Activated T-cell treated with anti-CD3 and anti-CD28 coated beads for 4 hours (primary cell): ENCODE measurements at places on chromosomes 13 and 19.

GRCh38 chr19:15028490-15028889 lies 20.8 kb upstream of the CASP14 start:
- DNase-seq = no peak

DNA sequence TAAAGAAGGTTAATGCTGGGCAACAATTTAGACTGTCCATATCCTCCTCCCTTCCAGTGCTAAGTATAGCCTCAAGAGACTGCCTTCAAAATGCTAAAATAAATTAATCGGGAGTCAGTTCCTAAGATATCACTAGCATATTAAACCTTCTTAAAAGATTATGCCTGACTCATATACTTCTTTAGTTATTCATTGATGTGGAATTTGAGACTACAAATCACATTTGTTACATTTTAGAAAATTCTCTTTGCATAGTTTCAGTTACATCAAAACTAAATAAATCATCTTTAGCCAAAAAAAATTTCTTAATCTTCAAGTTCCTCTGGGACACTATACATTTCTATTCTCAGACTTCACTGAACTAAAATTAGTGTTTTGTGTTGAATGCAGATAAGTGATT lies 769.1 kb downstream of the PCDH9 start:
- no peak for DNase-seq

DNA sequence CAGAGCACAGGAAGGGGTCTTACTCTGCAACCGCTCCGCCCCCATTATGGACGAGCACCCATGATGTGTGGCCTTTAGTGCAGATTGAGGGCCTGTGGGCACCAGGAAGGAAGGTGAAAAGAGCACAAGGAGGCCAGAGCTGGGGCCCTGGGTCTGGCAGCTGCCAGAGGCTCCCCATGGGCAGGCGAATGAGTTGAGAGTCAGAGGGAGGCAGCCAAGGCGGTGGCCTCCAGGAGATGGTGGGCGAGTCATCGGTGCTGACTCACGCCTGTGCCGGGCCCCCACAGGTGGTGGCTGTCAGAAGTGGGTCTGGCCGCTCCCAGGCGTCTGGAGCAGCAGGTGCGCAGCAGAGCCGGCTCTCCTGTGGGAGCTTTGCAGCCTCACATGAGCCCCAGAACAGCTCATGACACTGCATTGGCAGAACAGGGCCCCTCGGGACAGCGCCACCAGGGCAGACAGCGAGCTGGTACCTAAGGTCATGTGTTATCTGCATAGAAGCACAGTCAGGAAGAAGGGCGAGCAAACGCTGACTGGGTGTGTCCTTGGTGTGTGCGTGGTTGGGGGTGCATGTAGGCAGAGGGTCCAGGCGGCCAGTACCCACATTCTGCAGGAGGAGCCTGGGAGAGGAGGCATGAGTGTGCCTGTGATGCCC lies 68.8 kb downstream of the CHST8 start:
- no peak for DNase-seq

DNA sequence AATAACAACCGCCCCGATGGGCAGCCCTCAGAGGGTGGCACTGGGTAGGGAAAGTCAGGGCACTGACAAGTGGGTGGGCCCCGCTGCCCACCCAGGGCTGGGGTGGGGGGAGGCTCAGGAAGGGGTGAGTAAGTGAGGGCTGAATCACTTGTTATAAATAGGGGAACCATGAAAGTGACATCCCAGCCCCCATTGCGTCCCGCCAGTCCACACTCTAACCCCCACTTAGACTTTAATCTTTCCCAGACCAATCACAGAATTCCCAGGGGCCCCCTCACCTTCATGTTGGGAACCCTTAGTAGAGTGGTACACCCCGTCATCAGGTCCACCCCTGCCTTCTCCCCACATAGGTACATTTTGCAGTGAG lies 37.0 kb upstream of the NANOS3 start:
- DNase-seq = peak; percentile 60

GRCh38 chr19:5147978-5148793 lies 179.3 kb downstream of the KDM4B start:
- DNase-seq = no peak

DNA sequence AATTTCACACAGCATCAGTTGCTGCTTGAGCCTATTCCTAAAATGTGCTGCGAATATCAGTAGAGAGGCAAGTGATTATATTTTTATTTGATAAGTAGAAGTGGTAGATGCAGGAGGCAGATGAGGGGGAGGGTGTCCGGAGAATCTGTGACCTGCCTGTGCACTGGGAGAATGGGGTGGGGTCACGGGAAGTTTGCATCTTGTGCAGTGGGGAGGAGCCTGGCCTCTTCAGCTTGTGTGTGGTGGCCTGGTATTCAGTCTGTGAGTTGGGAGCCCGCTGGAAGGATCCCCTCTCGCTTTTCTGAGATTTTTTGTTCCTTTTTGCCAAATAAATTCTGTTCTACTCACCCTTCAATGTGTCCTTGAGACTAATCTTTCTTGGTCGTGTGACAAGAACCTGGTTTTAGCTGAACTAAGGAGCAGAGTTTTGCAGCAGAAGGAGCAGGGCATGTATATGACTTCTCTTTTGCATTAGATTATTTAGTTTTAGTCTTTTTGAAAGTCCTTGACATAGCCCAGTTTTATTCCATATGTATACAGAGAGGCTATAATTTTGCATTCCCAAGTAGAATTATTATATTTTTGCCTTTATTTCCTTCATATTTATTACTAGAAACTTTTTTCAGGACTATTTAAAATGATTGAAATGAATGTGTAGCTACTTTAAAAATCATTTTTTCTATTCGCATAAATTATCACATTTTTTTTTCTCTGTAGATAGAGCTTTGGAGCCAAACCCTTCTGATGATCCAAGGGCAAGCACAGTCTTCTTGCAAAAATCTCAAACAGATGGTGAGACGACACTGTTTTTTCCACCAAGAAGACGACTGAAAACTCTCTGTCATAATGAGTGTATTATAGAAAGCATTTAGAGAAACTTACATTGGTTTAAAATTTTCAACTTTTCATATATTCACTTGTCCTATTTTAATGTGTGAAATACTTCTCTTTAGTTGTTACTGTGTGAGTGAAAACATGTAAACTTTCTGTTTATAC lies 1257.2 kb downstream of the UQCRFS1 start:
- DNase-seq = no peak

- no peak for DNase-seq
Observed at GRCh38 chr13:59043016-59043415, 1120.7 kb downstream of the DIAPH3 start.

DNA sequence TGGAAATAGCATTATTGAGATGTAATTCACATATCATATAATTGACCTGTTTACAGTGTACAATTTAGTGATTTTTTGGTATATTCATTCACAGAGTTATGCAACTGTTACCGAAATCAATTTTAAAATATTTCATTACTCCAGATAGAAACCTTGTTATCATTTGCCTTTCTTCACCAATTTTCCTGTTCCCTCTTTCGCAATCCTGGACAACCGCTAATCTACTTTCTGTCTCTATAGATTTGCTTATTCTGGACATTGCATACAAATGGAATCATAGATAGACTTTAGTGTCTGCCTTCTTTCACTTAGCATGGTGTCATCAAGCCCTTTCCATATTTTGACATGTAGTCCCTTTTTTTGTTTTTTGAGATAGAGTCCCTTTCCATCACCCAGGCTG lies 19.2 kb downstream of the MAB21L1 start:
- DNase-seq = no peak

DNA sequence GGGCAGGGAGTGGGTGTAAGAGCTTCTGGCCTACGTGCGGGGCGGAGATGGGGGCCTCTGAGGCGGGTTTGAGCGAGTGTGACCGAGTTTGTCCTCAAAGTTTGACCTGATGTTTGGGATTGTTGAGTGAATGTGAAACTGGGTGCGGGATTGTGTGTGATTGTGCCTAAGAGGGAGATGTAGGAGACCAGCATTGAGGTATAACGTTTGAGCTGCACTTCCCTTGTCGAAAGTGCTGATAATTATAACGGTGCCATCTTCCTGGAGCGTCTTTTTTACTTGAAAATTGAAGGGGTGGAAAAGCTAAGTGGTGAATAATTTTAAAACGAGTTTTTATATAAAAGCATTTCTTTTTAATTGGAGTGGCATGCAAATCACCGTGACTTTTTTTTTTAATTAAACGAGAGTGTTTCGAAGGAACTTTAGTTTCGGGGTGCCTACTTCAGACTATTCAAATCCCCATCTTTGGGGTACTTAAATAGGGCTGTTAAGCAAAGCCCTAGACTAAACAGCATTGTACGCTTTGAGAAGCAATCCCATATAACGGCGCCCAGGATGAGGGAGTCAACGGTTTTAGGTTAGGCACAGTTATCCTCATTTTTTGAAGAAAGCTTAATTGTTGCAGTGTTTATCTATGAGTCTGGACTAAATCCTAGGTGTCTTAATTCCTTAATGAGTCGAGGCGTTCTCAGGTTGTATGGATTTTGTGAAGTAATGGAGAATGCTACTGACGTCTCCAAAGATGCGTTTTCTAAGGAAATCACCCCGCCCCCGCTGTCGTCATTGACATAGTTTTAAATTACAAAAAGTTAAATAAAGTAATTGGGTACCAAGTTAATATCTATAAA lies 594 bp downstream of the ZNF146 start:
- DNase-seq = no peak

DNA sequence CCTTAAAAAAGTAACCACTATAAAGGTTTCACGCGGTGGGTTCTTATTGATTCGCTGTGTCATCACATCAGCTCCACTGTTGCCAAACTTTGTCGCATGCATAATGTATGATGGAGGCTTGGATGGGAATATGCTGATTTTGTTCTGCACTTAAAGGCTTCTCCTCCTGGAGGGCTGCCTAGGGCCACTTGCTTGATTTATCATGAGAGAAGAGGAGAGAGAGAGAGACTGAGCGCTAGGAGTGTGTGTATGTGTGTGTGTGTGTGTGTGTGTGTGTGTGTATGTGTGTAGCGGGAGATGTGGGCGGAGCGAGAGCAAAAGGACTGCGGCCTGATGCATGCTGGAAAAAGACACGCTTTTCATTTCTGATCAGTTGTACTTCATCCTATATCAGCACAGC lies 30.6 kb downstream of the FGF9 start:
- DNase-seq = no peak

- DNase-seq = no peak
Observed at GRCh38 chr13:32924886-32925285, 91.3 kb upstream of the KL start.

DNA sequence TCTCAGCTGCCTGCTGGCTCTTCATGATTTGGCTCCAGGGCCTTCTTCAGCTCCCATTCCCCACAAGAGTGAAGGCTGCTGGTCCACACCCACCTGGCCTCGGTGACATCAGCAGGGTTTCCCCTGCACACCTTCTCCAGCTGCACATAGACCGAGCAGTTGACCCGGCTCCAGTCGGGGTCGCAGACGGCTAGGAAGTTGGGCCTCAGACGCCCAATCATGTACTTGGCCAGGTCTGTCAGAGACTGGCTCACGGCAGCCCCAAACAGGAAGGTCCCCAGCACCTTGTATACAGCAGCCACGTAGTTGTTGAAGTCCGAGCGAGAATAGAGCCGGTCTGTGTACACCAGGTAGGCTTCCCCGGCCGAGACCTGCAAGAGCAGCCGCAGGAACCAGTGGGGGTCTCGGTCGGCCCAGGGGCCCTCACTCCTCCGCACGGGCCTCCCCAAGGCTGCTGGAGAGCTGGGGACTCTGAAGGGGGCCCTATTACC lies 3.8 kb downstream of the PLPP2 start:
- no peak for DNase-seq

DNA sequence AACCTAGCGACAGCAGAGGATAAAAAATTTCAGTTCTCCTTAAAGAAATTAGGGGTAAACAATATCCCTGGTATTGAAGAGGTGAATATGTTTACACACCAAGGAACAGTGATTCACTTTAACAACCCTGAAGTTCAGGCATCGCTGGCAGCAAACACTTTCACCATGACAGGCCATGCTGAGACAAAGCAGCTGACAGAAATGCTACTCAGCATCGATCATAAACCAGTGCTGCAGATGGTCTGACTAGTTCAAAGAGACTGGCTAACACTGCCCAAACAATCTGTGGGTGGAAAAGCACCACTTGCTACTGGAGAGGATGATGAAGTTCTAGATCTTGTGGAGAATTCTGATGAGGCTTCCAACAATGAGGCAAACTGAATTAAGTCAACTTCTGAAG lies 19.9 kb upstream of the ACOD1 start:
- DNase-seq = no peak

DNA sequence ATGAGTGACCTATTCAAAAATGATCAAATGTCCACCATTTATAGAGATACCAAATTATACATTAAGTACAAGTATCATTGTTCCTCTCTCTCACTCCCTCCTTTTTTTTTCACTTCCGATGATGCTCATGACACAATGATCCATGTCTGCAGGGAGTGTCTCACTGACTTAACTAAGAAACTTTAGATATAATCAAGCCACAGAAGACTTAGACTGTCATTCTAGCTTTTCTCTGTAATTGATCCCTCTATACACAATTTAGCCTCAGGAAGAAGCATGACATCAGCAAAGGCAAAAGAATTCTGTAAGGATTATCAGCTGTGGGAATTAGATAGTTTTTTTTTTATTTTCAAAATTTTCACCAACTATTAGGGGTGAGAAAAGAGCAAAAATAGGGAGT lies 734.9 kb upstream of the PCDH9 start:
- no peak for DNase-seq

GRCh38 chr13:73948848-73949529 lies 185.2 kb downstream of the KLF12 start:
- no peak for DNase-seq

DNA sequence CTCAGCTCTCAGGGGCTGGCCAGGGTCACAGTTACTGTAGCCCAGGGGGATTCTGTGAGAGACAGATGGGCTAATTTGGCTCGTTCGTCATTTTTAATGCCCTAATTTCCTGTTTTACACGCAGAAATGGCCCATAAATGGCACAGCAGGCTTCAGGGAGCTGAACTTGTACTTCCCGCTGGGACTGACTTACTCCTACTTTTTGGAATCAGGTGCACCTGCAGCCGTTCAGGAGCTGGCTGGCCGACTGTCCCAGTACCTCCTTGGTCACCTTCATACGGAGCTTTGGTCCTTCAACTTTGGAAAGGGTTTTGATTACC lies 62.4 kb upstream of the URI1 start:
- no peak for DNase-seq

DNA sequence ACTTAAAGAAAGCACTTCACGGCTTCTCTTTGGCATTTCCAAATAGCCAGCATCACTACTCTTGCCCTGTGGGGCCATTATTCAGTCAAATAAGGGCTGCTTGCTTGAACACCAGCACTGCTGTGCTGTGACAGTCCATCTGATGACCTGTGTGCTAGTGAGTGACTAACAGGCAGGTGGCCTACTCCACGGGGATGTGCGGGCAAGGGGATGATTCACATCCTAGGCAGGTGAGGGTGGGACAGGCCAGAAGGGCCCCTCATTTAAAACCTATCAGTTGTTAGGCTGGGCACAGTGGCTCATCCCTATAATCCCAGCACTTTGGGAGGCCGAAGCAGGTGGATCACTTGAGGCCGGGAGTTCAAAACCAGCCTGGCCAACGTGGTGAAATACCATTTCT lies 8.2 kb downstream of the CCNE1 start:
- DNase-seq = no peak

GRCh38 chr13:51229101-51229719 lies 7.0 kb downstream of the FAM124A start:
- no peak for DNase-seq

GRCh38 chr19:16571822-16572331 lies 338 bp downstream of the SLC35E1 start:
- DNase-seq = no peak
